ENCODE measurements at places on chromosomes 4 and X.

DNA sequence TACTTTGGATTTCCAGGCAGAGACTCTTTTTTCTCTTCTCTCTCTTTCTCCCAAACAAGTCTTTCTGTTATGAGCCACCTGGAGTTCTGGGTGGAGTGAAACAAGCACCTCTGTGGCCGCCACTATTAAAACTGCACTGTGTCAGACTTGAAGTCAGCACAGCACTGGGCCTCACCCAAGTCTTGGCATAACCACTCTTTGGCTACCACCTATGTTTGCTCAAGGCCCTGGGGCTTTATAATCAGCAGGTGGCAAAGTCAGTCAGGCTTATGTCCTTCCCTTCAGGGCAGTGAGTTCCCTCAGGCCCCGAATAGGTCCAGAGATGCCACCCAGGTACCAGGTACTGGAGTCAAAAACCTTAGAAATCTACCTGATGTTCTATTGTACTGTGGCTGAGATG lies 52.4 kb downstream of the ITIH6 start:
- DNase-seq = no peak

- no peak for DNase-seq
Measured at GRCh38 chr4:111433441-111433840, 711.8 kb upstream of the FAM241A start.

GRCh38 chrX:14528629-14529289 lies 577 bp upstream of the GLRA2 start:
- DNase-seq = no peak

- no peak for DNase-seq
Measured at GRCh38 chrX:13377550-13377934, 57.7 kb upstream of the ATXN3L start.

- no peak for DNase-seq
Measured at GRCh38 chr4:5423670-5424069, 284.7 kb downstream of the EVC2 start.
